ENCODE measurements at places on chromosomes 1 and 21. TPM values are rescaled to one million over a fixed set of nuclear protein-coding genes. Genes with fewer than 3 reads are reported as not detected.

USH2A gene
- total RNA-seq: not detected

TNNT2 gene
- total RNA-seq: not detected

S100A7A gene
- not detected for total RNA-seq

AGPAT3 gene
- total RNA-seq: 79.2 TPM

SAMD11 gene
- 2.8 TPM for total RNA-seq

CHODL gene
- 1.7 TPM for total RNA-seq

OR2M3 gene
- not detected for total RNA-seq

HEYL gene
- total RNA-seq: 9.4 TPM

CELA2B gene
- not detected for total RNA-seq

FAM177B gene
- not detected for total RNA-seq

LCE1F gene
- total RNA-seq: not detected

STUM gene
- 1.8 TPM for total RNA-seq

CLDN17 gene
- total RNA-seq: not detected

AJAP1 gene
- 0.55 TPM for total RNA-seq

KRTAP27-1 gene
- not detected for total RNA-seq

ERICH3 gene
- total RNA-seq: not detected

SLC5A9 gene
- total RNA-seq: 1.0 TPM

BARHL2 gene
- total RNA-seq: not detected

IL6R gene
- 35.6 TPM for total RNA-seq

GFI1 gene
- 0.51 TPM for total RNA-seq

MROH7 gene
- 2.4 TPM for total RNA-seq

UBL4B gene
- total RNA-seq: not detected

ACTN2 gene
- 0.71 TPM for total RNA-seq

RNF186 gene
- total RNA-seq: not detected

FCGR1A gene
- 9.3 TPM for total RNA-seq

MORN1 gene
- total RNA-seq: 4.4 TPM

GJA4 gene
- total RNA-seq: 26.4 TPM

LRRC71 gene
- total RNA-seq: 0.32 TPM
